ENCODE measurements at places on chromosomes 4 and X.

- no peak for DNase-seq
These were observed 9.5 kb upstream of the BMP2K start for GRCh38 chr4:78766650-78767049.

GRCh38 chr4:150255610-150256224, 177.5 kb downstream of the DCLK2 start:
- no peak for DNase-seq

DNA sequence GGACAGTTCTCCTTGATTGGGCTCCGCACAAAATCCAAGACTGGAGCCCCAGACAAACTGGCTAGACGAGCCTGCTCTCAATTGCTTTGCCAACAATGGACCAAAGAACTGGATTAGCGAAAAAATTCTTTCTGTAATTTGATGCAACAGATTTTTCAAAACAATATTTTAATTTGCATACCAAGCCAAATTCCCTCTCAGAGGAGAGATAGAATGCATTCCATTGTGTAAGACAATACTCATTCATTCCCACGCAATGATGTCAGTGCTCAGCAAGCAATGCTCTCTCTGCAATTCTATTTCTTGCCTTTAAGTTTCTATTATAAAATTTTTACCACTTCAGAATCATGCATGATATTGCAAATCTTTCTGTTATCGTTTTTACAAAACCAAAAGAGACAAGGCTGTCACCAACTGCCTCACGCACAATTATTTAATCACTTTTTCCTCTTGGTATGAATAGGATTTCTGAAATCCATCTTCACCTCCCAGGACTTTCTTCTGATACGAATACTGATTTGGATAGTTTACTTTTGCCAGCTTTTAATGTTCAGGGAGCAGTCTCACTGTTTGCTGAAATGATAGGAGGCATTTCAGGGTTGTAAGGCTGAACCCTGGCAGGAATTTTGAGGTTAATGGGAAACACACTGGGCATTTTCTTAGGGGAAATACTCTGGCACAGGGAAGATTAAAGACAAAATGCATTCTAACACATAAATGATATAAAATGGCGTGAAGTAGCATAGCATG, 46.1 kb upstream of the HCCS start:
- no peak for DNase-seq

DNA sequence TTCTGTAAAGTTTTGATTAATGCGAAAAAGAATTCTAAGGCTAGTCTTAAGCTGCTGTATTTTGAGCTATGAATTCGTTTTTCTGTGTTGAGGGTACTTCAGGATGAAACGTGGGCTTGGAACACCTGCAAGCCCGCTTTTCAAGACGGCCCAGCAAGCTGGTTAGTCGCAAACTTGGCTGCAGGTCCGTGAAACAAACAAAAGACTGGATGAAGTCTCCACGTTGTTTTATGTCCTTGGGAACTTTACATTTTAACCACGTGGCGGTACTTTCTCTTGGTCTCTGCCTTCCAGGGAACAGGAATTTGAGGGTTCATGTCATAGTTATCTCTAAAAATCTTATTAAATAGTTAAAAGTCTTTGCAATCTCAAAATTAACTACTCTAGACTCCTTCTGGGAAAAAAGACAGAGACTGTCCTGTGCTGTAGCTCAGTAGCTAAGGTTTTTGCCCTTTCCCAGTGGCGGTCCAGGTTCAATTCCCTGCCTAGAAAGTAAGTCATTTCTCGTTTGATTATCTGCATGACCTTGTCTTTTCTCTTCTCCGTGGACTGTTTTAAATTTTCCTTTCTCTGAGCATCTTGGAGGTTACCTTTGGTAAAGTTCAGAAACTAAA, 21.0 kb downstream of the TENM3 start:
- DNase-seq, result no peak

DNA sequence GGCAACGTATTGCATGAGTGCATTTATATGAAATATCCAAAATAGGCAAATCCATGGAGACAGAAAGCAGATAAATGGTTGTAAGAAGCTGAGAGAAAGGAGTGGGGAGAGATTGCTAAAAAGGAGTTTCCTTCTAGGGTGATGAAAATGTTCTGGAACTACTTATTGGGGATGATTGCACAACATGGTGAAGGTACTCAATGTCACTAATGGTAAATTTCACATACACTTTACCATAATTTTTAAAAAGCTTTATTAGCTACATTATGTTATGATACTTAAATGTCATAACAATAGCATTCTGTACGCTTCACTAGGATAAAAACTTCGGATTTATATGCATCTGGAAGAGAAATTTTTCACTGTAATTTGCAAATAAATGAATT, 56.7 kb upstream of the WDR19 start:
- no peak for DNase-seq

- no peak for DNase-seq
These were observed 107.3 kb downstream of the ADRA2C start for GRCh38 chr4:3873408-3874027.

GRCh38 chr4:156788782-156789181, 182.8 kb downstream of the PDGFC start:
- DNase-seq, result no peak

DNA sequence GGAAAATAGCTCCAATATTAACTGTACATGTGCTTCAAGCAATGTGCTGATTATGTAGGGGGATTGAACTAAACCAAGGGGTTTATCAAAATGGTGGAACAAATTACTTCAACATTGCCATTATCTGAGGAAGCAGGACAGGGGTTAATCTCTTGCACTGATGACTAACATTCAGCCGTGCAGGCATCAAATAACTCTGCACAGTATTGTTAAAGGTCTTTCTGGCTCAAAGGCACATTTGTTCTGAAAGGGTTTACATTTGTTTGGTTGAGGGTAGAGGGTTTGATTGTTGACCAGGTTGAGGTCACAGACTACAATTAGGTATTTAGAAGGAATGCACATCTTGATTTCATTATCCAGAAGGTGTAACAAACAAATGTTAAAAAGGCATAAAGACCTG, 32.2 kb upstream of the CCSER1 start:
- DNase-seq, result no peak

GRCh38 chrX:155841232-155841631, 39.9 kb upstream of the VAMP7 start:
- DNase-seq, result no peak

- DNase-seq, result no peak
These were observed 14.3 kb downstream of the ANTXR2 start for GRCh38 chr4:80058740-80059139.

- DNase-seq, result no peak
These were observed 161.8 kb upstream of the CENPE start for GRCh38 chr4:103359900-103360299.

GRCh38 chr4:129110931-129111330, 15.0 kb downstream of the C4orf33 start:
- no peak for DNase-seq

DNA sequence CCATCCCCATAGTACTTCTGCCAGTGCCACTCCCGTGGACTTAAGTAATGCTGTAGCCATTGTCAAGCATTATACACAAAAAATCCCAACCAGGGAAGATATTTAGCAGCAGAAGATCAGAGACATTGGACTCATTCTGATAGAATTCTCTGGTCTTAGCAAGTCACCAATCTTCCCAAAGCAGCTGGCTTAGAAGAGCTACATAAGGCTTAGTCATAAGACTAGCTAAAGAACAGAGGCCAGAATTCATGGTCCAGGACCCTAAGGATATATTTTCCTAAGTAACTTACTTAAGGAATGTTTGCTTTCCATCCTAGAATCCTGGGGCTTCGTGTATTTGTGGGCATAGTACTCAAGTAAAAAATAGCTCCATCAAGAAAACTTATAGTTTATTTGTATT, 100.3 kb upstream of the SLIT2 start:
- no peak for DNase-seq
